Right ventricle myocardium inferior (tissue), 1 donor: ENCODE measurements at places on chromosomes 12 and 14.

- no peak for DNase-seq
These were observed 7.6 kb upstream of the IFI27 start for GRCh38 chr14:94102768-94103482.

GRCh38 chr14:64718762-64719161 lies 14.5 kb downstream of the PLEKHG3 start:
- no peak for DNase-seq

DNA sequence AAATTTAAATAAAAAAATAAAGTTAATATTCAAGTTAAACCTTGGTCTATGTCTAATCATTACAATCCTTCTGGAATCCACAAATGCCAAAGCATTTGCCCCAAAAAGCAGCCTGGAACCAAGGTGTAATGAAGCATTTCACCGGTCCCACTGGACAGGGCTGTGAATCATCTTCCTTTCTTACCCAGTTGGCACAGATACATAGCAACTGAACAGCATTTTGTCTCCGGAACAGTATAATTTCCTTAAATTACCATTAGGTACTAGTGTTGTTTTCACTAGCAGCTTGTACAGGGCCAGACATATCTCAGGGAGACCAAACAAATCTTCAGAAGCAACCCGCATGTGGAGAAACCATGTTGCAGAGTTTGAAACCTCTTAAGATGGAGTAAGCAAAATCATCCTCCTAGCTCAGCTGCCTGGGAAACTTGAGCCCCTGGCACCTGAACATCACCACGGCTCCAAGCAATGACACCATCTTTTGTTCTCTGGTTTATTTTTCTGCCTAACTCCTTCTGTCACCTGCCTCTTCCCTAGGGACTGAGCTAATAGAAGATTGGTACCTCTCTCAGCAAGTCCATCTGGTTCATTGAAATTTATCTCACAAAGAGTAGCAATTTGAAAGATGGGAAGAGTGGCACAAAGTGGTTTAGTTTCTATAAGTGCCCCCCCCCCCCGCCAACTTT lies 17.9 kb upstream of the MDM1 start:
- no peak for DNase-seq

DNA sequence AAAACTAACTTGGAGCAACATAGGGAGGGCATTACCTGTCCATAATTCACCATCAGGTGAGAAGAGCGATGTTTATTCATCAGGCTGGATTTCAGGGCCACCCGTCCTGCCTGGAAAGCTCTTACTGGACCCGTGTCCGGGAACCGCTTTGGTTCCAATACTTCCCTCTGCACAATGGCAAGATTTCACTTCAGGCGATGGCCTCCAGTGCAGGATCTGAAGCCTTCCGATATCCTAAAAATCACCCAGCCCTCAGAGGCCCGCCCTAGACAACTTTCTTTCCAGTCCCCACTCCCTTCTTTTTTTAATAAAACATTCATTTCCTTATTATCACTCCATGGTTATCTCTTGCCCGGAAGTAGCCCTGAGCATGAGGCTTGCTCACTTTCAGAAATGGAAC lies 92.5 kb downstream of the BCL11B start:
- DNase-seq: no peak
